ENCODE measurements at places on chromosomes 11 and 22.

- no peak for DNase-seq
Measured at GRCh38 chr11:111388842-111389241, 9.8 kb upstream of the POU2AF1 start.

- peak; percentile 65 for DNase-seq
Measured at GRCh38 chr11:10122326-10123197, 171.5 kb downstream of the SBF2 start.

DNA sequence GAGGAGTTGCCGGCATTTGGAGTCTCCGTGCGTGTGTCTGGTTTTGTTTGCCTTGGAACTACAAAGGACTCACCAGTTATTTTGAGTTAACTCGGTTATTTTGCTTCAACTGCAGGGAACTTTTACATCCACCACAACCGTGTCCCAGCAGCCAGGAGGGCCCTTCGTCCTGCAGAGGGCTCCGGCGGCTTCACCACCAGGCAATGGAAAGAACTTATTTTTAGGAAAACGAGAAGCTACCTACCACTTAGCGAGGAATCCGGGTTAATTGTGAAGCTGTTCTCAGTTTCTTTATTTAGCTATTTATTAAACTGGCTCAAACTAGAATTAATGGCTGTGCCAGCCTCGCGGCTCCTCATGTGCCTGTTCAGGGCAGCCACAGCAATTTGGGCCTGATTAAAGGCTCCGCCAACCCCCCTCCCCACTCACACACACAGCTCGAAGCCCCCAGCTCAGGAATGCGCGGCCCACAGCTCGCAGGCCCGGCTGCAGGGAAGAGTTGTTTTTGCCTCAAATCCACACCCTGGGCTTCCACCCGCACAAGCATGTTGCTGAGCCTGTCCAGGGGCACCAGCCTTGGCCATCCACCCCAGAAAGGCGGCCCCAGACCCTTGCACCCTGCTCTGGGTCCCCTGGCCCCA, 55.9 kb upstream of the FGF3 start:
- no peak for DNase-seq

- DNase-seq, result no peak
Measured at GRCh38 chr11:94909371-94909820, 64.0 kb downstream of the CWC15 start.

Data from astrocyte of the cerebellum (primary cell).